Mucosa of descending colon (tissue), 3 donors: ENCODE measurements at places on chromosomes 7 and 10. TPM values are rescaled to one million over a fixed set of nuclear protein-coding genes. Genes with fewer than 3 reads are reported as not detected.
A peak's percentile ranks its signal among the peaks of the same experiment; 100 is the strongest.

GRCh38 chr10:49010295-49010694 is 70.7 kb upstream of the LRRC18 start:
- no peak for DNase-seq

DNA sequence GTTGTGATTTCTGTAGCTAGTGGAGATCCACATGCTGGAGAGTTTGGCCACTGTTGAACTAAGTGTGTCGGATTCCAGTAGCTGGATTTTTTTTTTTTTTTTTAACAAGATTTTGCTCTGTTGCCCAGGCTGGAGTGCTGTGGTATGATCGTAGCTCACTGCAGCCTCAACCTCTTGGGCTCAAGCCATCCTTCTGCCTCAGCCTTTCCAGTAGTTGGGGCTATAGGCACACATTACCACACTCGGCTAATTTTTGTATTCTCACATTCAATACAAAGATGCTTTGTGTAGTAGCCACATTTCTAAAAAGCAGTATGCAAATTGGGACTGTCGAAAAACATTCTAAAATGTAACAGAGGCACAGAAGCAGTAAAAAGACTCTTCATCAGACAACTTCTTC is 63.5 kb downstream of the RABGEF1 start:
- DNase-seq = no peak

GRCh38 chr7:150502519-150502918 is 12.2 kb upstream of the GIMAP7 start:
- DNase-seq = no peak

GRCh38 chr7:112076324-112076723 is 129.9 kb downstream of the DOCK4 start:
- no peak for DNase-seq

DNA sequence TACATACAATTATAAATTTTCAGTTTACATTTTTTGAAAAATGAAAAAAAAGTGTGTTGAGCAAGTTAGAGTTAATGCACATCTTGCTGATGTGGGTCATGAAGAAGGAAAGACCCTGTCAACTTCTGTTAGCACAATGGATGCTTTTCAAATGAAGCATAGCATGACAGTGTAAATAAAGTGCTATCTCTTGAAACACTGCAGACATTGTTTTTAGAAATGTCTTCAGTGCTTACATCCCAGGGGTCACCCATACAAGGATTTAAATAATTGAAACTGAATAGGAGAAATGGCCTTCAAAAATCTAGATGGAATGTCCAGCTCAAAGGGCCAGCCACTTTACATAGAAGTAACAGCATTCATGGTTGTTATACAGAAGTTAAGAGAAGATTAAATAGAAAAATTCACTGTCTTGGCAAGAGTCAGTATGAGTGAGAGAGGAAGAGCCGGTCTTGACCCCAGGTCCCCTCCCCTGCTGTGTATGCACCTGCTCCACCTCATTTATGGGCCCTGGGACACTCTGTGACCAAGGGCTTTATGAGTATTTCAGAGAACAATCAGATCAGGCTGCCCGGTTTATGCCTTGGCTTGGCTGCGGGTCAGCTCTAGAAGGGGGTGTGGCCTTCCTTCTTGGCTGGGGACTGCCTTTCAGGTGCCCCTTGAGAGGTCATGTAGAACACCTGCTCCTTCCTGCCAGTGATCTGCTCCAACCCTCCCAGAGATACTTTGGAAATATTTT is 237.7 kb upstream of the TMEM72 start:
- DNase-seq = peak; percentile 19

- no peak for DNase-seq
Measured at GRCh38 chr7:113188396-113188795, 70.0 kb upstream of the SMIM30 start.

Gene CYP3A7
- total RNA-seq = 0.82 TPM

DNA sequence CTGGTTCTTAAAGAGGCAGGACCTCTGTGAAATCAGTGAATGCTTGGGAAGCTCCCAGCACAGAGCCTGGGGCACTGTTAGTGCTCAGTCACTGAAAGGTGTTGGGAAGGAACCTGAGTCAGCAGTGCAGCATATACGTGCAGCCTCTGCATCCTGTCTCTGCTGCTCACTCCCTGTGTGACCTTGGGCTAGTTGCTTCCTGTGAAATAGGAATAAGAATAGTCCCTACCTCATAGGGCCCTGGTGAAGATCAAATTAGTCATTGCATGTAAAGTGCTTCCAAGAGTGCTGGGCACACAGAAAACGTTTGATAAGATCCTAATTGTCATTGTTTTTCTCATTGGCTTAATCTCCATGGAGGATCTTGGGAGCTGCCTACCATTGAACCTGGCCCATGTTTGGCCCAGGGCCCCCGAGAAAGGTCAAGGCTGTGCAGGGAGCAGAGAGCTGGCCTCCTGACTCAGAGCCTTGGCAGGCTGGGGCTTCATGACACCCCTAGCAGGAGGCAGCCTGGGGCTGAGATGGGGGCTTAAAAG is 73.3 kb upstream of the COL13A1 start:
- no peak for DNase-seq

Gene RPEL1
- total RNA-seq = not detected

Gene LMBR1
- total RNA-seq = 56.3 TPM

- DNase-seq = no peak
Measured at GRCh38 chr7:28169230-28169629, 11.4 kb downstream of the JAZF1 start.

GRCh38 chr7:47331179-47331565 is 250.7 kb downstream of the TNS3 start:
- no peak for DNase-seq

DNA sequence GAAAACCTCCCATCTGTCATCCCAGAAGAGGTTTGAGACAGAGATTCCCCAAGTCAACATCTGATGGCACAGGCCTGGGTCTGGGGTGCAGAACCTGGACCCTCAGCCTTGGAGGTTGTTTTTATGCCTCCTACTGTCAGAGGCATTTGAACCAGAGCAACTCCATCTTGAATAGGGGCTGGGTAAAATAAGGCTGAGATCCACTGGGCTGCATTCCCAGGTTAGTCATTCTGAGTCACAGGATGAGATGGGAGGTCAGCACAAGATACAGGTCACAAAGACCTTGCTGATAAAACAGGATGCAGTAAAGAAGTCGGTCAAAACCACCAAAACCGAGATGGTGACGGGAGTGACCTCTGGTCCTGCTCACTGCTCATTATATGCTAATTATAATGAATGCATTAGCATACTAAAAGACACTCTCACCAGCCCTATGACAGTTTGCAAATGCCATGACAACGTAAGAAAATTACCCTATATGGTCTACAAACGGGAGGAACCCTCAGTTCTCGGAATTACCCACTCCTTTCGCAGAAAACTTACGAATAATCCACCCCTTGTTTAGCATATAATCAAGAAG is 92.0 kb downstream of the ITGA8 start:
- DNase-seq = no peak

Gene LBX1
- not detected for total RNA-seq

Gene PIK3CG
- total RNA-seq = 3.1 TPM

GRCh38 chr10:3468919-3469638 is 296.5 kb upstream of the PITRM1 start:
- DNase-seq = no peak

Gene AFAP1L2
- 11.6 TPM for total RNA-seq

DNA sequence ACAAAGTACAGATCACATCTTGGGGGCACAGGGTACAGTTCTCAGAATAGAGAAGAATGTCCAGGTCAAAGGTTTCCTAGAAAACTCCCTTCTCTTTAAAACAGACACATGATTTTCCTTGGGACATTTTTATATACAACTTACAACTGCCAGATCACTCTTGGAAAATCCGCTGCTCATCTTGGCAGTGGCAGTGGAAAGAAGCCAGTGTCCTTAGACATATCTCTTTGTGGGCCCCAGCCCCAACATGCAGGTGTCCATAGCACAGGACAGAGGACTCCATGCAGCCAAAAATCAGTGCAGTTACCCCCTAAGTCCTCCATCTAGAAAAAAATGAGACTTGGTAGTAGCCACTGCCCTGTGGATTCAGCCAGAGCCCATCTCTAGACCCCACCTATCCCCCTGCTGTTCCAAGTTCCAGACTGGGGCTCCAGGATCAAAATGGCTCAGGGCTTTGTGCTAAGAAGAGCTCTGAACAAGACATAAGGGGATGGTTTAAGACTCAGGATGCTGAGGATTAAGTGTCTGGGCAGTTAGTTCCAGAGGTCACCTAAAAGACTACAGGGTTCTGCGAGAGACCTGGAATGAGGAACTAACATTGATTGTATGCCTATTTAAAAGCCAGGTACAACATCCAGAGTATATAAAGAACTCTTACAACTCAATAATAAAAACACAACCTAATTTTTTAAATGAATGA is 34.4 kb downstream of the HIPK2 start:
- DNase-seq = no peak

DNA sequence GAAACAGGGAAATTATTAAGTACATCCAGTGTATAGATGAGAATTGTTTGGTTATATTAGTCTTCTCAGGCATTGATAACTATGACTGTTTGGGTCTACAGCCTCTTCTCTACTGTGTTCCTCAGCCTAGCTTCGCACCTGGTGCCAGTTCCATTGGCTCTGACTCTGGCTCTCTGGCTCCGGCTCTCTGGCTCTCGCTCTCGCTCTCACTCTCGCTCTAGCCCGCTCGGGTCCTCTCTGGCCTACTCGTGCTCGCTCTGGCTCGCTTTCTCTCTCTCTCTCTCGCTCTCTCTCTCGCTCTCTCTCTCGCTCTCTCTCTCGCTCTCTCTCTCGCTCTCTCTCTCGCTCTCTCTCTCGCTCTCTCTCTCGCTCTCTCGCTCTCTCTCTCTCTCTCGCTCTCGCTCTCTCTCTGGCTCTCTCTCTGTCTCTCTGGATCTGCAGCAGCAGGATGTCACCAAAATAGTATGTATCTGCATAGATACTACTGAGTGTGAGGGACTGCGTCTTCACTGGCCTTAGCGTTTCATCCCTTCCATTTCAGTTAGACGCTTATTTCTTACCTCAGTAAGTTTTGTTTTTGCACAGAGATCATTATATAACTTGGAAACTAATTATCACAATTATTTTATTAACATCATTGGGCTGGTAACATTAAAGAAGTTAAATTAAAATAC is 6.5 kb upstream of the SSBP1 start:
- DNase-seq = no peak

DNA sequence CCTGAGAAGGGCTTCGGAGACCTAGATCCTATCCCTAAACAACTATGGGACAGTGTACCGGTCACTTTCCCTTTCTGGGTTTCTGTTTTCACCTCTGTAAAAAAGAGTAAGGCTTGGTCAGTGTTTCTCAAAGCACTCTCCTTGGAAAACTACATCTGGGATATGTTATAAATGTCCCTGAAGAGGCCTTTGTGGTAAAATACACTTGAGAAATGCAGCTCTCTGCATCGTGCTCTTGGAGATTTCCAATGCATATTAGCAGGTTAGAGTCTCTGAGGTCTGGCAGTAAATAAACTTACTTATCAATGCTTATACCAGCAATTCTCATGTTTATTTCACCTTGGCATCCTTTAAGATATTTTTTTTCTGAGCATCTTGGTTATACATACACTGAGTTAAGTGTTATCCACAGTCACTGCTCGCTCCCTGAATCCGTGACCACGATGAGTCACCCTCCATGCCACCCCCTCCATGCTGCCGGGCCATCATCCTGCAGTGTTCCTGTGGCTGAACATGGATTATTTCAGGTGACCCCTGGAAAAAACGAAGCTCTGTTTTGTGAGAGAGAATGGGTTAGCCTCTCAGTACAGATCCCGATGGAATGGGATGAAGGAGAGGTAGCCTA is 3.3 kb upstream of the TBXAS1 start:
- DNase-seq = no peak

DNA sequence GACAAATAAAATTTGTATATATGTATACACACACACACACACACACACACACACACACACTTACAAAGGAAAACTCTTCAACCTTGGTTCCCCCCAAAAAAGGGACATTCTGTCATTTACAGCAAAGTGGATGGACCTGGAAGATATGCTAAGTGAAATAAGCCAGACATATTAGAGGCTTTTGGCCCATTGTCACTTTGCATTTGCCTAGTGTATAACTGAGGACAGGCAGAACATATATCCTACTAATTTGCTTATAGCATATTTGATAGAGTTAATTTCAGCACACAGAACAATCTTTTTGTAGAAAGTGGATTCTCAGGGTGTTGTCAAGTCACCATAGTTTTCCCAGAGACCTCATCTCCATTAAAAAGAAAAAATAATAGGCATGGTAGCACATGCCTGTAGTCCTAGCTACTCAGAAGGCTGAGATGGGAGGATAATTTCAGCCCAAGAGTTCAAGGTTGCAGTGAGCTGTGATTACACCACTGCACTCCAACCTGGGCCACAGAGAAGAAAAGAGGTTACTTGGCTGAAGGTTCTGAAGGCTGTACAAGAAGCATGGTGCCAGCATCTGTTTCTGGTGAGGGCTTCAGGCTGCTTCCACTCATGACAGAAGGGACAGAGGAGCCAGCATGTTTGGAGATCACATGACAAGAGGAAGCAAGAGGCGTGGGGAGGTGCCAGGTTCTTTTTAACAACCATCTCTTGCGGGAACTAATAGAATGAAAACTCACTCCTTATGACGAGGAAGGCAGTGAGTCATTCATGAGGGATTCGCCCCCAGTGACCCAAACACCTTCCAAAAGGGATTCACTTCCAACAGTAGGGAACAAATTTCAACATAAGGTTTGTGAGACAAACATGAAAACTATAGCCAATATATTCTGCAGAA is 135.6 kb downstream of the TMEM168 start:
- no peak for DNase-seq

DNA sequence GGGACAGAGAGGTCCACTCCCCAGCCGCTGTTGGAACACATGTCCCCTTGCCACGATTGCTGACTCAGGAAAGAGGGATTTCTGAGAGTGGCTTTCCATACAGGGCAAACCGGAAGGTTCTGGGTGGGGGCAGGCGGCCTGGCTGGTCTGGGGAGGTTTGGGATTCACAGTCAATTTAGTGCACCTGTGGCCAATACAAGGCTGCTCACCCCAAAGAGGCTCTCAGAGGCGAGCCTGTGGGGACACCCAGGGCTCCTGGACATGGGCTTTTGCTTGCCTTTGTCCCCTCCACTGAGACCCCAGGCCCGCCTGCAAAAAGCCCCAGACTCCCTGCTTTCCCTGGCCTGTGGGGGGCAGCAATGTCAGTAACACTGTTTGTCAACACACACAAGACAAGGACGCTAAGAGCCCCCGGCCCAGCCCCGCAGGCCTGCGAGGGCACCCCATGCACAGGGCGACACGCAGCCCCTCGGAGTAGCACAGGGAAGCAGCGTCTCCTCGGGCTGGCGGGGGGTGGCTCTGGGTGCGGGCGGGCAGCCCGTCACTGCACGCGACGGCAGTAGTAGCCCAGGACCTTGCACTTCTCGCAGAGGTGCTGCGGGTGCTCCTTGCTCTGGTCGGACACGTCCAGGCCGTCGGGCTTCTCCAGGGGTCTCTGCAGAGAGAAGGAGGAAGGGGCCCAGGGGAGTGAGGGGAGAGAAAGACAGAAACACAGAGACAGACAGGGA is 38.7 kb downstream of the PPIF start:
- DNase-seq = peak; percentile 41

Gene FBXL13
- 0.65 TPM for total RNA-seq

GRCh38 chr7:155365146-155365874 is 67.6 kb downstream of the INSIG1 start:
- DNase-seq = no peak

DNA sequence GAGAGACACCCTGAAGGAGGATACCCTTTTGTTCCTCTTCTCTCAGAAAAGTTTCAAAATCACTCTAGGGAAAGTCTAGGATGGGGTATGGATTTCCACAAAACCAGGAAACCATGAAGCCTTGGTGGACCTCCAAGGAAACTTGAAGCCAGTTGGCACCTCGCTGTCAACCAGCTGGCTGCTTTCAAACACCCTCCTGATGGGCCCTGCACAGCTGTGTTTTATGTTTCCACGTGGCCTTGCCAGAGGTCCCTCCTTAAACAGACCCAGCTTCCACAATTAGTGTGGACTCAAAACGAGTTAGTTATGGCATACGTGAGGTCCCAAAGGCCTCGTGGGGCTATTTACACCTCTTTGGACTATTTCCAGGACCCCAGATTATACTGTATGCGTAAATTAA is 5.9 kb downstream of the PPP1R3A start:
- no peak for DNase-seq
